Activated T-cell treated with anti-CD3 and anti-CD28 coated beads, Interleukin-2, amount 50 U/mL, for 24 hours (primary cell): ENCODE measurements at places on chromosomes 2 and 18.

GRCh38 chr2:241139531-241140444 lies 9.5 kb downstream of the PASK start:
- no peak for DNase-seq

DNA sequence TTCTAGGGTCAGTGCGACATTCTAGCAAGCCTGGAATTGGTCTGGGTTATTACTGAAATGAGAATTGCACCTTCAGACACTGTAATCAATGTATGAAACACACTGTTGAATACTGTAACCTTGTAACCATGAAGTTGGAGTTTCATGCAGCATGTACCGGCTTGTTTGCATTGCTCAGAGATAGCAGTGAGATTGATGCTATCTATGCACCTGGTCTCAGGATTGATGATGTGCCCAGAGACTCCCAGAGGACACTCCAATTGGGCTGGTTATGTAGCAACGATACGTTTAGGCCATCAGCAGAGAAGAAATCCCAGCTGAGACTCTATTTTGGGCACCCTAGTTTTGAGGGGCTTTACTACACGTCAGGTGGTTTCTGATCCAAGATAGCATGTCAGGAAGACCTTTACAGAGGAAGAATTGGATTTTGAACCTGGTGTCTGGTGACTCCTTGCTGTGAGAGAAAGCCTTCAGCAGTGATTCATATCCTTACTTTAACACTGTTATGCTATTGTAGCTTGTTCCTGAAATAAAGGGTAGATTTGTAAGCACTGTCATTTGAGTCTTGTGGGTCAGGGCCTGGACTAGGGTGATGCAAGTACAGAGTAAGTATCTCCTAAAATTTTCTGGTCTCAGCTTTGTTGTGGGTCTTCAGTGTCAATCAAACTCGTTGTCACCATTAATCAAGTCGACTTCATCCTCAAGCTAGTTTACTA lies 305.1 kb upstream of the GULP1 start:
- DNase-seq, result no peak

DNA sequence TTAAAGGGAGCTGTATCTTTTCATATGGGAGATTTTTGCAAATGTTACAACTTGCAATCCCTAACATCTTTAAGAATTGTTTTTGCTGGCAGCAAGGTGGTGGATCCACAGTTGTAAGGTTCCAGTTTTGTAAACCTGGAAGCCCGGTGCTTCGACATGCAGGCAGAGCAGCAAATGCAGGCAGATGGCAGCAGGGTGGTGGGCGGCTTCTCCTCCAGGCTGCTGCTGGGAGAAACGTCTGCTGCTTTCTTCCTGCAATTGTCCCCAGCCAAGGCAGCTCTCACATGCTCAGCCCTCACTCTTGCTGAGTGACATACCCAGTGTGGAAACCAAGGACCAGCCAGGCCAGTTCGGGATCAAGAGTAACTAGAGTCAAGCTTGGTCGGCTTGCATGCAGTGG lies 166.0 kb downstream of the SEPTIN10 start:
- no peak for DNase-seq

- DNase-seq, result no peak
Measured at GRCh38 chr2:181420259-181421130, 36.7 kb upstream of the ITGA4 start.

GRCh38 chr2:138274421-138275291 lies 226.9 kb upstream of the SPOPL start:
- no peak for DNase-seq

GRCh38 chr2:46461709-46462171 lies 17.6 kb upstream of the TMEM247 start:
- DNase-seq, result no peak
